Stimulated activated CD8-positive, alpha-beta memory T cell treated with anti-CD3 and anti-CD28 coated beads, Interleukin-4, amount 100 ng/mL, for 1 hour (primary cell): ENCODE measurements at places on chromosomes 11 and 22.

DNA sequence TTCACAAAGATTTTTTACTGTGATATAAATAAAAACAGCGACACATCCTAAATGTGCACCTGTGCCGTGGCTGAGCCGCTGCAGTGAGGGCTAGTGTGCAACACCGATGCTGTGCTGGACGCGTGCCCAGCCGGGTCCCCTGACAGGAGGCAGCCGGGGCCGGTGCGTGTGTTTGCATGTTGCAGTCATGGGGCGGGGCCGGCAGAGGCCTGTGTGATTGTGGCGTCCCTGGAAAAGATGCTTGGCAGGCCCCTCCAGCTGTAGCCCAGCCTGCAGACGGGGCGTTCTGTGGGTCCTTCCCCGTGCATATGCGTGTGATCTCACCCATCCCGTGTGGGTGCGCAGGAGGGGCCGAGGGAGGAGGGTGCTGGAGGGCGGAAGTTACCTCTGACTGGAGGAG is 30.6 kb downstream of the MUC6 start:
- DNase-seq: no peak

GRCh38 chr11:2940147-2940920 is 11.1 kb upstream of the PHLDA2 start:
- no peak for DNase-seq

DNA sequence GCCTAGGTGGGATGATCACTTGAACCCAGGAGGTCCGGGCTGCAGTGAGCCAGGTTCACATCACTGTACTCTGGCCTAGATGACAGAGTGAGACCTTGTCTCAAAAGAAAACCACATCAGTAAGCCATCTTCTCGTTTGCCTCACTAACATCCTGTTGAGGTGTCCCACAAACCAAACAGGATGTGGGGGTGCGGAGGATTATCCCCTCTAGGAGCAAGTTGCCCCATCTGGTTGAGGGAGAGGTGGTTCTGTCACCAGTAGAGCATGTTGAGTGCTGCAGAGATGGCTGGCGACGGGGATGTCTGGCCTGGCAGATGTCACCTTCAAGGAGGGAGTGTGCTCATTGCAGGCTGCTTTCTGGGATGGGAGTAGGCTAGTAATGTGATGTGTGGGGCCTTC is 72.4 kb downstream of the ZNRF3 start:
- DNase-seq: peak; percentile 36

- DNase-seq: no peak
Observed at GRCh38 chr11:78930810-78931523, 356.3 kb upstream of the NARS2 start.

DNA sequence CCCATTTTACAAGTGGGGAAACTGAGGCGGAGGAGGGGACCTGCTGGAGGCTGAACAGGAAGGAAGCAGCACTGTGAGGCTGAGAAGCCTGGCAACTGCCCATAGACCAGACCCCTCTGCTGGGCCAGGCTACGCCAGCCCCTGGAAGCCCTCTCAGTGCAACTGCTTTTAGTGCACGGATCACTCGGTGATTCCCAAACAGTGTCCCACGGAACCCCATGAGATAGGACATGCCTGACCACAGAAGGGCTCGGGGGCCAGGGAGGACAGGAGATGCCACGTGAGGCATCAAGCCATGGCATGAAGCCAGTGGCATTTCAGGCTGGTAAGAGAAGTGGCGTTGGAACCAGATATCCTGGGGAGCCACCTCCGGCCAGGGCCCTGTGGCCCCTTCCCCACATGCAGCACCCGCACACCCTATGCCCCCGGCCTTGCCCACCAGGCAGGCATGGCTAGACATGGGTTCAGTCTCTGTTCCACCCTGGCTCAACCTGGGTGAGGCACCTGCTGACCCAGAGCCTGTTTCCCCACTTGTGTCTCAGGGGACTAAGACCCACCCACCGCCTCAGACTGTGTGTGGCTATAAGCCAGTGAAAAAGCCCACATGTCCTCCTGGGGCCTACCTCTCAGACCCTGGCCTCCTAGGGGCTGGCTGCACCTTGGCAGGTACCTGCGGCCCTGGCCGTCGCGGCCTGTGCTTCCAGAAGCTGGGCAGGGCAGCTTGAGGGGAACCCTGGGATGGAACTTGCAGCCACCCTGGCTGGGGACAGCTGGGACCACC is 84.1 kb downstream of the WNT7B start:
- DNase-seq: no peak

DNA sequence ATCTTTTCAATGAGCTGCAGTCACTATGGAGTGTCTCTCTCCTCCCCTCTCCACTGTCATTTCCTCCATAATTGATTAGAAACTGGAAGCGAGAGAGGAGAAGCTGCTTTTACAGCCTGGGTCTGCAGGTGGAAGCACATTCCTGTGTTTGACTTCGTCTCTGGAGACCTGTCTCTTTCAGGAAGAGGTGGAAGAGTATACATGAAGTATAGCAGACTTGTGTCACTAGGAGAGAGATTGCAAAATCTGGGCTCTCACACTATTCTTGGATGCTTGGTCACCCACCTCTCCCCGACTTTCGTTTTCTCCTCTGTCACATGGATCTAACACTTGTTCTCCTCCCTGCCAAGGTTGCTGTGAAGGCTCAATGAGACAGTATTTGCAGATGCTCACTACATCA is 323.3 kb downstream of the NTM start:
- no peak for DNase-seq

DNA sequence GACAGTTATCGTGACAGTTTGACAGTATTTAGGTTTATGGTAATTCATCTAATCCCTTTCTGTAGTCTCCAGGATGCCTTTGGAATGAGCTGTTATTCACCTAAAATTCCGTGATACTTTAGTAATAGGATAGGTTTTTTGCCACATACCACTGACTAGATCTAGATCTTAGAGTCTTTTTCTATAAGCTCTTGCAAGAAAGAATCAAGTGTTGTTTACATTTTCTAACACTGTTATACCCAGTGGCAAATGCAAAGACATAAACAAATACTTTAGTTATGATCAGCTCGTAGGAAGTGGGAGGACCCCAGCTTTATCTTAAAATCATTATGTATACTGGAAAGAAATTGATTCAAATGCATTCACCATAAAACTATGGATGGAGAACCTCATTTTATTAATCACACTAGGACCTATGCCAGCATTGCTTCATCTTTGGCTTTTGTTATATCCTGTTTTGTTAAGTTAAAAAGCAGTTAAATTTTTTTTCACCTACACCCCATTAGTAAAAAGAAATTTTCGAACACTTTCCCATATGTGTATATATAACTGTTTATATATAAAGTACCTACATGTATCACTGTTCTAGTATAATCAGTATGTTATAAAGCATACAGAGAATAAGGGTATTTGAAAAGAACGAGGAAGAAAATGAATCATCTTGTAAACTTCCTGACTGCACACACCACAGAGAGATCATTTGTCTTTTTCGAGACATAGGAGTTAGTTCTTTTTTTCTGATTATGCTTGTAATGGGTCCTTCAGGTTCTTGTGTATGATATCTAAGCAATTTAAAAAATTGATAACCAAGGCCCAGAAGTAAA is 60.9 kb downstream of the PDHX start:
- DNase-seq: no peak

- no peak for DNase-seq
Observed at GRCh38 chr11:130624971-130625544, 176.6 kb downstream of the ADAMTS15 start.

- no peak for DNase-seq
Observed at GRCh38 chr11:91041626-91042025, 818.8 kb upstream of the CHORDC1 start.

- DNase-seq: no peak
Observed at GRCh38 chr11:110376711-110377324, 52.9 kb upstream of the FDX1 start.

DNA sequence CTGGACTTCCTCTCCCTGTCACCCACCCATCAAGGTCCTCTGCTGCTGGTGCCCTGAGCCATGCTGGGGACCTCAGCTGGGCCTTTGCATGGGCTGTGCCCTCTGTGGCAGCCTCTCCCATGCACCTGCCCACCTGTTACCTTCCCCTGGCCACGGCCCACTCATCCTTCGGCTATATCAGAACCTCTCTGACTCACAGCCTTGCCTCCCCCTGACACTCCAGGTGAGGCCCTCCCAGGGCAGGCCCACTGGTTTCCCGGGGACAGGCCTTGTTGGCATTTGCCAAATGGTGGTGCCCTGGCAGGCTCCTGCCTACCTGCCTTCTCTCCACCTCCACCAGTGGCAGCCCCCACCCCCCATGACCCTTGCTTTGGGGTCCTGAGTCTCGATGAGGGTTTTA is 73.7 kb upstream of the PRR5 start:
- DNase-seq: no peak

DNA sequence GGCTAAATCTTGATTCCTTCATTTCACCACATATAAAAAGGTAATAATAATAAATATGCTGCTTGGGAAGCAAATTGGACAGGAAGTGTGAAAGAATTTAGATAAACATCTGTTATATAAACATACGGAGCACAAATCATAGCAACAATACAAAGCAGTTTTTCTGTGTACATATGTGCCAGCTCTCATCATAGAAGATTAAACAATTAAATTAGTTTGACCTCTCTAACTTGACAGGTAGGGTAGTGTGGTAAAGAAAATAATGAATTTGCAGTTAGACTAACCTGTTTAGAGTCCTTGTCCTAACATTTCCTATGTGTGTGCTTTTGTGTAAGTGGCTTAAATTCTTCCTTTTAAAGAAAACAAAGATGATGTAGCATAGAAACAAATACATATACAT is 995.7 kb upstream of the TENM4 start:
- no peak for DNase-seq

GRCh38 chr11:8036002-8036802 is 44.8 kb upstream of the TUB start:
- DNase-seq: no peak

- no peak for DNase-seq
Observed at GRCh38 chr11:29224739-29225384, 792.0 kb downstream of the KCNA4 start.

DNA sequence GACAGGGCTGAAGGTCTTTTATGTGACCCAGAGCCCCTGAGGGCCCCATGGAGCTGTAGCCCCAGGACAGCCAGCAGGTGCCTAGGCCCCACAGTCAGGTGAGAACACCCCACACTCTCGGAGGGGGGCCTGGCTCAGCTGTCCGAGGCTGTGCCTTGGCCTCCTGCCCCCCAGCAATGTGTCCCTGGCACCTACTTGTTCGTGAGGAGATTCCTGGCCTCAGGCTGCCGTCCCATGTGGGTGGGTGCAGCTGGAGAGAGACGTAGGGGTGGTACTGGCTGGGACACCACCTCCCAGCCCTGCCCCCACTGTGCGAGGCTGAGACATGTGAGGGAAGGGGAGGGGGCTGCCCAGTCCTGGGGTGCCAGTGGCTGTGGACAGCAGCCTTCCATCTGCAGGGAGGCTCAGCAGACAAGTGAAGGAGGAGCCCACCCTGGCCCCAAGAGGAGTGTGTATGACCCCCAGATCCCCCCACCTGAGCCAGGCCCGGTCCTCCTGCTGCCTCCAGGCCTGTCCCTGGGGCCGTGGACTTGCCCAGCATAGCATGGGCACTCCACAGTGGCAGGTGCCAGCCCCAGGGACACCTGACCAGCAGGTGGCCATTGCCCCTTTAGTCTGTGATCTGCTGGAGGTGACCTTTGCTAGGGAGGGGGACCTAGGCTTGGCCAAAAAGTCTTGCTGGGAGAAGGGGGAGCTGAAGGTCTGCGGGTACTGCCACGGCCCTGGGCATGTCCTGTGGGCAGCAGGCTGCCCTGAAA is 17.0 kb downstream of the IL17REL start:
- DNase-seq: no peak

DNA sequence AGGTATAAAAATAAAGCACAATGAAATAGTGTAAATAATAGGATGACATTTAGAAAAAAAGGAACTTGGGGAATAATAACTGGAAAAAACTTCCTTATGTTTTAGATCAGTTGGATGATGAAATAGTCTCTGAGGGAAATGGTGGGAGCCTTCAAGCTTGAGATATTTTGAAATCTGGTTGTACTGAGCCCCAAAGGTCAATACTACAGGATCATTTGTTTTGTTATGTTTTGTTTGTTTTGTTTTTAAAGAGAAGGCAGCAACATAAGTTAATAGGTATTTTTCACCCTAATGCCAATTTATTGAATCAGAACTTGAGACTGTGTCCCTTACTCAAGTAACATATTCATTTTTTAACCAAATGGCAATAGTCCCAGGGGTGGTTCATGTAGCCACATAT is 393.1 kb downstream of the ETS1 start:
- DNase-seq: no peak

DNA sequence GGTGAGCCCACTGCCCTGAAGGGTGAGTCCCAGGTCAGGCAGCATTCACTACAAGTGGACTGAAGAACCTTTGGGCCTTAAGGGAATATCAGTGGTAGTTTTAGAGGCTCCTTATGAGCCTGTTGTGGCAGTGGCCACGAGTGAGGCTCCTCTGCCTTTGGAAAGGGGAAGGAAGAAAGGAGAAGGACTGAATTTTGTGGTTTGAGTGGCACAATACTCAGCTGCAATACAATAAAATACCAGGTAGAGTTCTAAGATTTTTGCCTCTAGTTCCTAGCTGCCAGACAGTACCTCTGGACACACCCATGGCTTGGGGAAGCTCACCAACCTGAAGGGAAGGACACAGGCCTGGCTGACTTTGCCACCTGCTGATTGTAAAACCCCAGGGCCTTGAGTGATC is 260.9 kb downstream of the DYNC2H1 start:
- DNase-seq: no peak

DNA sequence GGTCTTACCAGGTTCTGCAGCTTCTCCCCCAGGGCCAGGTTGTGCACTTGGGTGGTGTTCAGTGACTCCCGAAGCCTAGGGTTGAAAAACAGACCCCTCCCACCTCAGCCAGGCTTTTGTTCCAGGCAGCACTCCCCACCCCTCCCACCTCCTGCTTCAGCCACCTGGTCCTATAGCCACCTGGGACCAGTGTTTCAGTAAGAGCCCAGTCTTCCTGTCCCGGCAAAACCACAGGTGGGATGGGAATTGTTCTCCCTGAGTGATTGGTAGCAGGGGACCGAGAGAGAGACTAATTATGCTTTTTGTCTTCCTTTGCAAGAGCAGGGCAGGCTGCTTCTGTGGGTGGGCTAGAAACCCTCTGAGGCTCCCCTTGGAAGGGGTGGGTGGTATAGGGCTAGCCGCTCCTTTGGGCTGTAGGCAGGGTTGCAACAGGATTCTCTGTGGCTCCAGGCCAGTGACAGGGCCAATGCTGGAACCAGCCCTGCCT is 8.5 kb upstream of the NAALADL1 start:
- DNase-seq: no peak

DNA sequence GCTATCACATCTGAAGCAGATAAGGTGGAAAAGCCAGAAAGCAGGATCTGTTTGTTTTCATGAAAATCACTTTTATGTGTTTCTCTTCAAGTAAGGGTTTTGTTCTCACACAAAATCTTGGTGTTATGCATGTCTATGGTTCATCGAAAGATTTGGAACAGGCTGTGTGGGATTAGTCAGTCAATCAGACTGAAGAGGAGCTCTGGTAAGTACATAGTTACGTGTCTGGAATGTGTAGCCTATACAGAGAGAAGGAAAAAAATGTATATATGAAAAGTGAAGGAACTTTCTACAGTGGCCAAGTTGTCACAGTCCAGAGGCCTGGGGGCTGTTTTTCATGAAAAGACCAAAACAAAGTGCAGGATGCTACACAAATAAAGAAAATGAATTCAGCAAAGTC is 156.7 kb downstream of the CNTN5 start:
- DNase-seq: no peak
